ENCODE measurements at places on chromosomes 5 and 9.

- no peak for DNase-seq
Observed at GRCh38 chr9:126107693-126108092, 218.9 kb upstream of the MVB12B start.

- DNase-seq = no peak
Observed at GRCh38 chr5:95068289-95068910, 216.5 kb downstream of the MCTP1 start.

DNA sequence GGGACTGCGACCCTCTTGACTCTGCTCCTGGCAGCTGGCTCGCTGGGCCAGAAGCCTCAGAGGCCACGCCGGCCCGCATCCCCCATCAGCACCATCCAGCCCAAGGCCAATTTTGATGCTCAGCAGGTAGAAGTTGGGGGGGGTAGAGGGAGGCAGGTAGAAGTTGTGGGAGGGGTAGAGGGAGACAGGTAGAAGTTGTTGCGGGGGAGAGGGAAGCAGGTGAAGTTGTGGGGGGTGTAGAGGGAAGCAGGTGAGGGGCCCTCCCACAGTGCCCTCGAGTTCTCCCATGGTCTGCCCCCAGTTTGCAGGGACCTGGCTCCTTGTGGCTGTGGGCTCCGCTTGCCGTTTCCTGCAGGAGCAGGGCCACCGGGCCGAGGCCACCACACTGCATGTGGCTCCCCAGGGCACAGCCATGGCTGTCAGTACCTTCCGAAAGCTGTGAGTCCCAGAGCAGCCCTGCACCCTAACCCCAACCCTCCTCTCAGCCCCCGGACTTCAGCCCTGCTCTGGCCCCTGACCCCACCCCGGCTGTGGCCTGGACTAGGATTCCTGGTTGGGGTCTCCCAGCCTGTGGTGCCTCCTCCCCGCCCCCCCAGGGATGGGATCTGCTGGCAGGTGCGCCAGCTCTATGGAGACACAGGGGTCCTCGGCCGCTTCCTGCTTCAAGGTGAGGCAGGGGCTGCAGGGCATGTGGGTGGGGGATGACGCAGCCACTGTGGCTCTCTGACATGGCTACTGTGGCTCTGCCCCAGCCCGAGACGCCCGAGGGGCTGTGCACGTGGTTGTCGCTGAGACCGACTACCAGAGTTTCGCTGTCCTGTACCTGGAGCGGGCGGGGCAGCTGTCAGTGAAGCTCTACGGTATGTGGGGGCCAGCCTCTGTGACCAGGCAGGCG lies 537 bp downstream of the C8G start:
- no peak for DNase-seq

- DNase-seq = no peak
Observed at GRCh38 chr9:124255222-124255621, 2.5 kb upstream of the NEK6 start.

DNA sequence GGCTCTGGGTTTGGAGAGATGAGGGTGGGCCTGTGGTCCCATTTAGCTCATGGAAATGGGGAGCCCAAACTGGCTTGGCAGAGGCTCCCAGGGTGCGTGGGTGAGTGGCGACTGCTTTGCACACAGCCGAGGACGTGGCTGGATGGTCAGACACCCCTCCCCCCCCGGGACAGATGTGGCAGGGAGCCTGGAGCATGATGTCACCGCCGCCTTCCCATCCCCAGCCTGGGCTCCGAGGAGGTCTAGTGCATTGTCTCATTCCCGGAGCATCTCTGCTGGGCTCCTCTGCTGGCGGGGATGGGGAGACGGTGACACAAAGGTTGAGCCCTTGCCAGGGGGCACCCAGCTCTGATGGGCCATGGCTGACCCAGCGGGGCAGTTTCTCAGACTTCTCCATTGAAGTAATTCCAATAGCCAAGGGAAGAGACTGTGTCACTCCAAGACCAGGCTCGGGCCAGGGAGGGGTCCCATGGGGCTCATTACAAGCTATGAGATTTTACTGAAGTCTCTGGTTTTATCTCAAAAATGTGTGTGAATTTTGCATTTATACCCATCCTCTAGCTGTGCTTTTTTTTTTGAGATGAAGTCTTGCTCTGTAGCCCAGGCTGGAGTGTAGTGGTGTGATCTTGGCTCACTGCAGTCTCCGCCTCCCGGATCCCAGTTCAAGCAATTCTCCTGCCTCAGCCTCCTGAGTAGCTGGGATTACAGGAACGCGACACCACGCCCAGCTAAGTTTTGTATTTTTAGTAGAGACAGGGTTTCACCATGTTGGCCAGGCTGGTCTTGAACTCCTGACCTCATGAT lies 36.1 kb downstream of the HMCN2 start:
- peak; percentile 52 for DNase-seq

DNA sequence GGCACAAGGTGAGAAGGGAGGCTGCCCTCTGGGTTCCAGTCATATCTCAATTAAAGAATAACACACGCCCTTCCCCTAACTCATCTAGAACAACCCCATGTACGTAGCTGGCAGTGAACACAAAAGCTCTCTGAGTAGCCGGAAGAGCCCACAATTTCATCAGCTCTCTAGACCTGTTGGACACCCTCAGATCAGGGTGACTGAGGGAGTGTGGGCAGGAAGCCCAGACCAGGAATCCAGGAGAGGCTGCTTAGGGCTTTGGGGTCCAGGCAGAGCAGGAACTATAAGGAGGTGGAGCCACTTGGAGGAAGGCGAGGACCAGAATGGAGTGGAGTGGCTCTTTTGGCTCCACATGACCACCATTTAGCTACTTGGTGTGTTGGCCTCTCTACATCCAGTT lies 237.4 kb downstream of the NR3C1 start:
- DNase-seq = no peak

DNA sequence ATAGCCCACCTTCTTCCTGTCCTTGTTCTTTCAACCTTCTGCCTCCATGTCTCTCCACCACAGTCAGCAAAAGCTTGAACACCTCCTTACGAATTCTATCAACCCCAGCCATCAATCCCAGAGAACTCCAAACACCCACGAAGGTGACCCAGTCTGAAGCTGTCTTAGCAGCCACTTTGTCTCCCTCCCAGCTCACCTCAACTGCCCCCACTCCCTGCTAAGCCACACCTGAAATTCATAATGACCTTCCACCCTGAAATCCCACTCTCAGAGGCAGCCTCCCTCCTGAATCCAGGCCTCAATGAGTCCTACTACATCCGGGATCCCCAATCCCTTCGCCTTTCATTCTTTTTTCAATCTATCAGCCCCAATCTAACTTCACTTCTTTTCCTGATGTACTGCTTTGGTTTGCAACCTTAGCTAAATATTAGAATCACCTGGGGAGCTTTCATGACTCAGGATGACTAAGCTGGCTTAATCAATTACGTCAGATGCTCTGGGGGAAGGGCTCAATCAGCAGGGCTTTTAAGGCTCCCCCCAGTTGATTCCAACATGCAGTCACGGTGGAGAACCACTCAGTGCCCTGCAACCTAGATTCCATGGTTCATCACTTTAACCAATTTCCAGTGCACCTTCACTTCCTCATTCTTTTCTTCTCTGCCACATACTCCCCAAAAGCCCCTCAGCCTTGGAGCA lies 32.2 kb downstream of the BHMT start:
- no peak for DNase-seq

DNA sequence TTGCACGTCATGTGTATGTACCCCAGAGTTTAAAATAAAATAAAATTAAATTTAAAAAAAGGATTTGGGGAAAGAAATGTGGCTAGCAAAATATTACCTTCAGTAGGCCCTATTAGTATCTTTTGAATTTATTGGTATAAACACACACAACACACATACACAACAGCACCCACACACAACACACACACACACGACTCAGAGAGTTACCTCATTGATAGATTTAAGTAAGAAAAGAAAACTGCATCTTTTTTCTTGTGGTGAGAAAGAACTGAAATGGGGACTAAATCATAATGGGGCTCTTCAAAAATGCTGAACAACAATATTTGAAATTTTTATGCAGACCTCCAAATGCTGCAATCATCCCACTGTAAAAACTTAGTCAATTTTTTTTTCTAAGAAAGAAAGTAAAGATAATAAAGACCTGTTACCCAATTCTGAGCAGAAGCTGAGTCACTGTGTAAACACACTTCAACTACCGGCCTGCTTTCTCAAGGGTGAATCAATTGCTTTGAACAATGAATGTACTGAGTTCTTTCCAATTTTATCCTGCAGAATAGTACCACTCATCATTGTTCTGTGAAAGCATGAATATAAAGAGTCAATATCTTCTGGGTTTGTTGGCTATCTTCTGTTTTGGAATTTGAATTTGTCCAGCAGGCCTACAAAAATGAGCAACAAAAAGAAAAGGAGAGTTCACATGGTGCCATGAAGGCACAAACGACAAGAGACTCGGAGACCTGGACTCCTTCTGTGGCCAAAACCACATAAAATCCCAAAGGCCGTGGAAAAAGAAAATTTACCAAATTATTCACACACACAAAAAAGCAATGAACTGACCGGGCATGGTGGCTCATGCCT lies 57.9 kb upstream of the CCNG1 start:
- DNase-seq = peak; percentile 44

- DNase-seq = no peak
Observed at GRCh38 chr9:7172154-7173115, 414.7 kb downstream of the KDM4C start.

DNA sequence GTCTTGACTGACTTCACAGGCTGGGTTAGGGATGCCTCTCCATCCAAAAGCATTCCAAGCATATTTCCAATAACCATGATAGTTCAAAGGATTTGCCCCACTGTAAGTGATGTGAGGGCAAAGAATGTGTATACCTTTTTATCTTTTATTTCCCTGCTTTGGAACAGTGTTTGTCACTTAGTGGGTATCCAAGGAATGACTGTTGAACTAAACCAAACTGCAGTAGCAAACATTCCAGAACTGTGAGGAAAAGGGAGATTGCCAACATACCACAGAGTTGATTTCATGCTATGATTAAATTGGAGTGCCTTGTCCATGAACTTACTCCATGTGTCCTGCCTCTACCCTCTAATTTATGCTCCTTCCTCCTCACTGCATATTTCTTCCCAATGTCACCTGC lies 400.0 kb downstream of the KIAA0825 start:
- DNase-seq = no peak

DNA sequence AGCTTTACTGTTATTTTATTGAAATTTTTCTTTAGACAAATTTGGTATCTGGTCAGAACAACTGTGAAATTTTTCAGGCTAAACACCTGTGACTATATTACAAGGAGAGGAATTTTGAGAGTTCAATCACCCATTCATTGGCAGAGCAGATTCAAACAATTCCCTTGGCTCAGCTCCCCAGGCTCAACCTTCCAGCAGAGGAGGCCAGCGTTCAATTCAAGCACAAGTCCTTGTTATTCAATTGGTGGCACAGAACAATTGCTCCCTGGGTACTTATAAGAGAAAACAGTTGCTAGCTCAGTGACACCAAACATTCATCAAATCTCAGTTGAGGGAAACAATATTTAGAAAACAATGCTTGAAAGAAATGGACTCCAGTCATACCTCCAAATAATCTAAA lies 83.3 kb downstream of the SUSD1 start:
- DNase-seq = no peak

GRCh38 chr9:87842878-87843585 lies 39.6 kb upstream of the SPATA31E1 start:
- no peak for DNase-seq

GRCh38 chr9:110027671-110028081 lies 180.3 kb downstream of the C9orf152 start:
- DNase-seq = no peak

DNA sequence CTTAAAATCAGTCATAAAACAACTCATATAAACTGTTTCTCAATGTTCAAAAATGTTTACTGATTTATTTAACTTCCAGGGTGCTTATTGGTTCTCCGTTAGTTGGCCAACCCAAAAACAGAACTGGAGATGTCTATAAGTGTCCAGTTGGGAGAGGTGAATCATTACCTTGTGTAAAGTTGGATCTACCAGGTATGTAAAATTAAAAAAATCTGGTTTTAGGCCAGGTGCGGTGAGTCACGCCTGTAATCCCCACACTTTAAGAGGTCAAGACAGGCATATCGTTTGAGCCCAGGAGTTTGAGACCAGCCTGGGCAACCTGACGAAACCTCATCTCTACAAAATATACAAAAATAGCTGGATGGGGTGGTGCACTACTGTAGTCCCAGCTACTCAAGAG lies 73.7 kb downstream of the ITGA1 start:
- DNase-seq = no peak

DNA sequence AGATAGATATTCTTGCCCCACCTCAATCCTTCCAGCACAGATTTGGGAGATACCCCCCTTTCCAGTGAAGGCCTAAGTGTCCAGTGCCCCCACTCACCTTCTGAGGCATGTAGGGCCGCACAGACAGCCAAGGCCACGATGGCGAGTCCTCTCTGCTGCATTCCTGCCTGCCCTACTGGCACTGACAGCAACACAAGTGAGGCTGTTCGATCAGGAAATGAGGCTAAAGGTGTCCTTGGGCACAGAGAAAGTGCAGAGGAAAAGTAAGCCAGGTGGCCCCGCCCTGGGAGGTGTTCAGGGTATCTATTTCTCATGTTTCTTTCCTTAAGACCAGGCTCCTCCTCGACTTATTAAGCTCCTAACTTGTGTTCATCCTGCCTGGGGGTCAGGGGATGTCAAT lies at the start of gene CCL28:
TSS of gene CCL28 (minus strand) at position 236 of the 400 bp plus-strand sequence. CDS start at position 161, 75 bp downstream.
- peak; percentile 70 for DNase-seq

All from mucosa of gallbladder (tissue), 1 donor.